ENCODE measurements at places on chromosomes 3 and 15. TPM values are rescaled to one million over a fixed set of nuclear protein-coding genes. Genes with fewer than 3 reads are reported as not detected.

The CPLX3 gene
- total RNA-seq: not detected

The SLCO2A1 gene
- 0.39 TPM for total RNA-seq

GRCh38 chr3:52854013-52854412, 19.2 kb upstream of the MUSTN1 start:
- no peak for DNase-seq

GRCh38 chr15:23437146-23437545, 9.9 kb downstream of the GOLGA6L2 start:
- DNase-seq: no peak

DNA sequence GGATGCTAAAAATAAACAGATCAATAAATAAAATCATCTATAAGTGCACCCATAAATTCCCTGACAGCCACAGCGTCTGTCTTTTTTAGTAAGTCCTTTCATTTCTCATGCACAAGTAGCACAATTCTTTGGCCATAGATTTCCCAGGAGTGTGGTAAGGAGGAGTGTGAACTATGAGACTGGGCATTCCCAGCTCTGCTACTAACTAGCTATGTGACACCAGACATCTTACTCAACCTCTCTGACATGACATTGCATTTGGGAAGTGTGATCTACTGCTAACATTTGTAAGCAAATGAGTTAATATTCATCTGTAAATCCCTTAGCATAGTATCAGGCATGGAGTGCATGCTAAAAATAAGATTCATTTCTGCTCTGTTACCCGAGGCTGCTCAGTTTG, 301.7 kb downstream of the NTRK3 start:
- no peak for DNase-seq

DNA sequence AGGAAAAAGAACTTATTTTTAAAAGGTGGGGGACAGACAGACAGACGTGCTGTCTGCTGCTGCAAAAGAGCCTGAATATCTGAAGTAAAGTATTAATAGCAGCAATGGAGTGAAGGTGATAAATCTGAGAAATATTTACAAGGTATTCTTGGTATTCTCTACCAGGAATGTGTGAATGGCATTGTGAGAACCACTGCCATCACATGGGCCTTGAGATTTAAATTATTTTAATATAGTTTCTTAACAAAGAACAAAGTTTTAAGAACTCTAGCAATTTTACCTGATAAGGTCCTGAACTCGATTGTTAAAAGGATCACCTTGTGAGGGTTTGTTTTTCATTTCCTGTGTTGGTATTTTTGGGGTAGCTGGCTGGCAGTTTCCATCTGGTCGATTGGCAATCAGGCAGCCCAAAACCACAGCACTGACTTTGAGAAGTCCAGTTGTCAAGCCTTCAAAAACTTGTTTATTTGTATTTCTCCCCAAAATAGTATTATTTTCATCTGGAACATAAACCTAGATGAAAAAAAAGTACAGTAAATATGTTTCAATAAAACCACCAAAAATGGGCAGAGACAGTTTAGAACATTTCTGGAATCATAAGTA, 97.3 kb downstream of the ISL2 start:
- DNase-seq: no peak

Data from RPMI7951 (cell line).